Activated CD4-positive, alpha-beta T cell treated with anti-CD3 and anti-CD28 coated beads, Interleukin-2, Interleukin-6, amounts not matched to agents 100 ng/mL and 50 ng/mL, durations not matched to agents 16 hours and 8 hours (primary cell): ENCODE measurements at places on chromosomes 5 and 9.

GRCh38 chr9:98472216-98472615, 216.8 kb upstream of the TBC1D2 start:
- DNase-seq = no peak

DNA sequence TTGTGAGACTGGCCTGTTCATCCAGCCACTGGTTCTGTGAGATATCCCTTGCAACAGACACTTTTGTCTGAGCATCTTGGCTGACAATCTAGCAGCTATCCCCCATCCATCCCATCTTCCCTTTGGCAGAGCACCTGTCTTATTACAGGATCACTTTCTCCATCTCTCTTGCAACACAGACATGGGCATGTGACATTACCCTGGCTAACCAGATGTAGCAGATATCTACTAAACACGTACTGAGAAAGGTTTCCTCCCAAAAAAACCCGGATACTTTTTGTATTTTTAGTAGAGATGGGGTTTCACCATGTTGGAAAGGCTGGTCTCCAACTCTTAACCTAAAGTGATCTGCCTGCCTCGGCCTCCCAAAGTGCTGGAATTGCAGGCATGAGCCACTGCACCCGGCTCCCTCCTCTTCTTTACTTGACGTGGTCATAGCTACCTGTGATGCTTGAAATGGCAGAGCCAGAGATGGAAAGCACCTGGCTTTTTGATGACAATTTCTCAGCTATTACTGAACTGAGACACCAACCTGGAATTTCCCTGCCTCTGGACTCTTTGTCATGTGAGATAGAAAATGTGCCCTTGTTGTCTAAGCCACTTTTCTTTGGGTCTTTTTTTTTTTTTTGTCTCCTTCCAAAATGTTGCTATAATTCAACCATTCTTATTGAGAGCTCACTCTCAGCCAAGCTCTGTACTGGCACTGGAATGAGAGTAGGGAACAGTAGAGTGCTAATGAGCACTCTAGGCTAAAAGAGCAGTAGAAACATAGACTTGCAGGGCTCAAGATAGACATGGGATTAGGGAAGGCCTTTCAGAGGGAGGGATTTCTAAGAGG, 32.6 kb downstream of the FNBP1 start:
- peak; percentile 61 for DNase-seq

DNA sequence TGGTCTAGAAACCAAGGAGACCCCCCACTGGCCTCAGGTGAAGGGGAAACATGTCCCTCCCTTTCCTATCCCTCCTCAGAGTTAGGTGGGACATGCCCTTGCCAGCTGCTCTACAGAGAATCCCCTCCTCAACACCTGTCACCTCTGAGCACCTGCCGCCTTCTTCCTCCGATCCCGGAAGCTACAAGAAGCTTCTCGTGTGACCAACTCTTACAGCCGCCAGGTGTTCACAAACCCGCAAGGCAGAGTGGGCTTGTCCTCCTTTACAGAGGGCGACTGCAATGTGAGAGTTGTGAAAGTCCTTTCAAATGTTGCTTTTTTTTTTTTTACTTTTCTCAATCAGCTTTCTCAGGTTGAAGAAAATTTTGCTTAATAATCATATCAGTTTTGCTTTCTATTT, 3.7 kb upstream of the ICE1 start:
- no peak for DNase-seq

DNA sequence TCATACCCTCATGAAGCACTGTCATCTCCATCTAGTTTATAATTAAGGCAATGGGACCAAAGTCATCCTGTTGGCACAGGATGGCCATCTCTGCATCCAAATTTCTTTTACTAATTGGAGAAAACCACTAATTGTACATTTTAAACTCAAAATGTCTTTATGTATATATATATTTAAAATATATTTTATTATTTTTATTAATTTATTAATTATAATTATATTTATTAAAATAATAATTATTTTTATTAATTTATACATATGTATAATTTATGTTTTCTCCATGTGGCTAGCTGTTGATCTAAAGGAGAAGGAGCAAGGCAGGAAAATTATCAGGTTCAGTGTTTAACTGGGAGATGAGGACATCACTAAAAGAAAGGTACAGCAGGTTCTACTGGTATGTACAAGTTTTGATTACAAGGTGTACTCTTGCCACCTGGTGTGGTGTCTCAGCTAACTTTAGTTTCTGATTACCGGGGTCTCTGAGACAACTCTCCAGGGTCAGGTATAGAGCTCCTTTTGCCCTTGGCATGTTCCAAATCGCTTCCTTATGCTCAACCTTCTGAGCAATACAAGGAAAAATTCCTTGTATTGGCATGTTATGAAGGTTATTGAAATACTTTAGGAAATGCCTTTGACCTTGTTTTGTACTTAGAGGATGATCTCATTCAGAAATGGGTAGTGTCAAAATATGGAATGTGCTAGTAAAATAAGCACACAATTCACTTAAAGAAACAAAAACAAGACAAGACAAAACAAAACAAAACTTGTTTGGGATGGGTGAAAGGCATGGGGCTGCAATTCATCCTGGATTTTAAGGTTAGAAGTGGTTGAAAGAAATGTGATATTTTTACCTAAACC, 79.6 kb downstream of the GHR start:
- no peak for DNase-seq

- no peak for DNase-seq
Observed at GRCh38 chr9:121372239-121373010, 2.4 kb upstream of the STOM start.
